Activated CD8-positive, alpha-beta memory T cell treated with anti-CD3 and anti-CD28 coated beads, Interleukin-2, amount 10 ng/mL, durations not matched to agents 7 days and 5 days (primary cell): ENCODE measurements at places on chromosomes 2 and 18. TPM values are rescaled to one million over a fixed set of nuclear protein-coding genes. Genes with fewer than 3 reads are reported as not detected.

- H3K4me3 ChIP-seq: no peak overlapping the region
- no peak for DNase-seq
- peaks cover 10% of the 10 kb centered on the region for H3K4me1 ChIP-seq
- H3K36me3 ChIP-seq: peaks cover 12% of the 10 kb centered on the region
- no peak overlapping the region for H3K27ac ChIP-seq
Measured at GRCh38 chr2:43399515-43400264, 173.3 kb upstream of the ZFP36L2 start.

TEX44 gene
- total RNA-seq: not detected

GRCh38 chr2:192194265-192194865 is 368 bp downstream of the TMEFF2 start:
- peak overlapping the region; percentile 66 for H3K4me3 ChIP-seq
- H3K36me3 ChIP-seq: no peaks in the 10 kb centered on the region
- peak; percentile 41 for DNase-seq
- H3K4me1 ChIP-seq: peaks cover 26% of the 10 kb centered on the region

DNA sequence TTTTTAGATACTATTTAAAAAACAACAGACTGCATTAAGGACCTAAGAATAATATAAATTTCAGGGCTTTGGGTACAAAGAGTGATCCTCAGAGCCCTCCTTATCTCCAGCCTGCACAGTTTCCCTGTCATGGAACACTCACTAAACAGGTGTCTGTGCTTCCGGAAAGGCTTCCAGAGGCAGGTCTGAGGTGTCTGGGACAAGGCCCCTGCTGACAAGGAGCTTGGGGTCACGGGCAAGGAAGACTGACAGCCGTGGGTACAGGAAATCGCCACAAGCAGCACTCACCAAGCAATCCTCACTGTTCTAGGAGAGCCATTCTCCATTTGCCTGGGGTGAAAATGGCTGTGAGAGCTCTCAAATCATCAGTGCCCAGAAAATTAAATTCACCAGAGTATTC is 220.3 kb upstream of the PXDN start:
- no peak for DNase-seq
- no peaks in the 10 kb centered on the region for H3K27me3 ChIP-seq
- no peak overlapping the region for H3K27ac ChIP-seq
- no peaks in the 10 kb centered on the region for H3K36me3 ChIP-seq

PAIP2B gene
- total RNA-seq: 1.5 TPM

DNA sequence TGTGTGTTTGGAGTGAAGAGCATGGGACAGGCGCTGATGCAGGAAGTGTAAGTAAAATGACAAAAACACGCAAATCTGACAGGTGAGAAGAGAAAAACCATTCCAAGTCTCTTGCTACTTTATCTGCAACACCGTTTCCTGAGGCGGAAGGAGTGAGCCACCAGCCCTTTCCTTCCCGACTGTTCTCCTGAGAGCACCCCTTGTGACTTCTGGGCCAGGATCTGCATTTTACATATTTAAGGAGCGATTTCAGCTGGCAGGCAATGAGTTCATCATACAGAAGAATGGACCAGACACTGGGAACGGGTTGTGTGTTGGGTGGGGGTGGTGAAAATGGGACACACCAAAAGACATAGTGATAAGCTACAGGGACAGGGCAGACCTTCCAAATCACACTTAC is 277.3 kb downstream of the TGIF1 start:
- no peaks in the 10 kb centered on the region for H3K36me3 ChIP-seq
- H3K27me3 ChIP-seq: peaks cover 22% of the 10 kb centered on the region
- DNase-seq: no peak
- H3K27ac ChIP-seq: no peak overlapping the region
- no peak overlapping the region for H3K4me3 ChIP-seq
- no peaks in the 10 kb centered on the region for H3K4me1 ChIP-seq

COPS7B gene
- total RNA-seq: 47.3 TPM

- peaks cover 3% of the 10 kb centered on the region for H3K4me1 ChIP-seq
- peaks cover 7% of the 10 kb centered on the region for H3K36me3 ChIP-seq
Measured at GRCh38 chr2:111199840-111200239, 79.1 kb downstream of the BCL2L11 start.

TXNDC2 gene
- total RNA-seq: not detected

- DNase-seq: no peak
- peaks cover 2% of the 10 kb centered on the region for H3K36me3 ChIP-seq
Measured at GRCh38 chr18:34866739-34867138, 156.6 kb downstream of the DTNA start.

- H3K4me3 ChIP-seq: peak overlapping the region; percentile 64
- peaks cover 62% of the 10 kb centered on the region for H3K27me3 ChIP-seq
- no peaks in the 10 kb centered on the region for H3K36me3 ChIP-seq
- no peak overlapping the region for H3K27ac ChIP-seq
Measured at GRCh38 chr2:75560022-75560767, 544 bp downstream of the EVA1A start.

SPP2 gene
- not detected for total RNA-seq

BCL2 gene
- total RNA-seq: 118 TPM

DNA sequence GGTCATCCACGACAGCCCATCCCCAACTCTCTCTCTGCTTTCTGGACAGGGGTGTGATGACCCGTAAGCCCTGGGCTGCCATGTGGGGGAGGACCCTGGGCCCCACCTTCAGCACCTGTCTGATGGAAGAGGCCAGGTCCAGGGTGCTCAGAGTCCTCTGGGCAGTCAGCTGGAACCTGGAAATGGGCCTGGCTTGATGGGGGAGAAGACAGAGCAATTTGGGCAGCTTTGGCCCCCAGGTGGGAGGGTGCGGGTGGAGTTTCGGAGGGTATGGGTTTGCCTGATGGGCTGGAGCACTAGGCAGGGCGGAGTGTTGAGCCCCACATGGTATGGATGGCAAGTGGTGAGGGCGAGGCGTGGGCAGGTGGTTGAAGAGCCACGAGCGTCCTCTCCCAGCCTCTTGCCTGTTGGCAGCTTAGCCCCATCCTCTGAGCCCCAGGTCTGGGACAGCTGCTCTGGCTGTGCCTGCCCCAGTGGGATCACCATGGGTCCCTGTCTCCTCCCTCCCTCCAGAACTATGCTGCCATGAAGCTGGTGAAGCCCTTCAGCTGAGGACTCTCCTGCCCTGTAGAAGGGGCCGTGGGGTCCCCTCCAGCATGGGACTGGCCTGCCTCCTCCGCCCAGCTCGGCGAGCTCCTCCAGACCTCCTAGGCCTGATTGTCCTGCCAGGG is 232.7 kb downstream of the DYSF start:
- H3K27ac ChIP-seq: no peak overlapping the region
- no peaks in the 10 kb centered on the region for H3K36me3 ChIP-seq
- peaks cover 2% of the 10 kb centered on the region for H3K27me3 ChIP-seq

DNA sequence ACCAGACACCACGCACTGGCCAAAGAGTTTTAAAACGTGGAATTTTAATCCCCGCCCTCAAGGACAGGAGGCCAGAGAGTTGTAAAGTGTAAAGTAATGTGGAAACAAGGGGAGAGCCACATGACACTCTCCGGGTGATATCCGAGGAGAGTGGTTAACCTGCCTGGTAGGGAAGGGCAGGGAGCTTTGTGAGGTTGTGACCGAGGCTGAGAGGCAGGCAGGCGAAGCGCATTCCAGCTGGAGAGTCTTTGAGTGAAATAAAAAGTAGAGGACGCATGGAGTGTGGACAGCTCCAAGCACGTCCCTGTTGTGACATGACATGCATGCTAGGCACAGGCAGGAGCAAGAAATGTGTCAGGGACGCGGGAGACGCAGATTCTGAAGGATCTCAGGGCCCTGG is 539.5 kb downstream of the RNF144A start:
- H3K4me3 ChIP-seq: no peak overlapping the region
- peaks cover 41% of the 10 kb centered on the region for H3K4me1 ChIP-seq
- no peaks in the 10 kb centered on the region for H3K27me3 ChIP-seq

- peaks cover 98% of the 10 kb centered on the region for H3K4me1 ChIP-seq
- peak; percentile 87 for DNase-seq
- H3K27ac ChIP-seq: peak overlapping the region; percentile 99
- peaks cover 20% of the 10 kb centered on the region for H3K36me3 ChIP-seq
- peak overlapping the region; percentile 85 for H3K4me3 ChIP-seq
- no peaks in the 10 kb centered on the region for H3K27me3 ChIP-seq
Measured at GRCh38 chr2:230660294-230661060, 52.2 kb upstream of the CAB39 start.

DNA sequence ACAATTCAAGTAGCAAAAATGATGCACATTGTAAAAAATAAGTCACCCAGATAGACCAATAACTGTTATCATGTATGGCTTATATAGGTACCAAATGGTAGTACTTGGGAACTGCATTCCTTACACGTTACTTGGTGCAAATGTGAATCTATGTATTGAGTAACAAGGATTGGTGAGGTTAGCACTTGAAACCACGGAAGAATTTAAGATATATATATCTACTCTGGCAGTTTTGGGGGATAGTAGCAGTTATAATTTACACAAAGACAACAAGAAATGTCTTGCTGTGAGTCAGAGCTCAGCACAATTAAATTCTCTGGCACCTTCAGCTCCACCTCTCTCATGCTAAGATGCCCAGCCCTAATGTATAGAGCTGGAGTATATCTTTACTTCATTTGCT is 359.4 kb upstream of the RAB12 start:
- no peaks in the 10 kb centered on the region for H3K36me3 ChIP-seq
- DNase-seq: no peak
- H3K4me1 ChIP-seq: no peaks in the 10 kb centered on the region
- no peak overlapping the region for H3K4me3 ChIP-seq
- no peak overlapping the region for H3K27ac ChIP-seq
- no peaks in the 10 kb centered on the region for H3K27me3 ChIP-seq

SLC9A4 gene
- total RNA-seq: 0.05 TPM

EMILIN1 gene
- 0.79 TPM for total RNA-seq

DNA sequence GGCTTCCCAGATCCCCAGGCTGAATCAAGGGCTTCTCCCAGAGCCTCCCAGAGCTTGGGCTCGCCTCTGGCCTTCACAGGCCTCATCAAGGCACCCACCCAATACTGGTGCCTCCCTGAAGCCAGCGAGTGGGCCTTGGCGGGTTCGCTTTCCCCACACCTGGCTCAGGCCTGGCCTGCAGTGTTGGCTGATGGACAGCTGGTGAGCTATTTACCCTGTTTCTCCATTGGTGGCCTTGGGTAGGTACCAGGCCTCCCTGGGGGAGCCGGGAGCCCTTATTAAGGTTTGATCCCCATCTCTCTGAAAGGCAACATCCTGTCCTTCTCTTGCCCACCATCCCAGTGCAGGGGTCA is 18.2 kb upstream of the DUSP2 start:
- peaks cover 75% of the 10 kb centered on the region for H3K4me1 ChIP-seq
- no peaks in the 10 kb centered on the region for H3K27me3 ChIP-seq
- H3K27ac ChIP-seq: peak overlapping the region; percentile 96
- H3K36me3 ChIP-seq: peaks cover 7% of the 10 kb centered on the region

DNA sequence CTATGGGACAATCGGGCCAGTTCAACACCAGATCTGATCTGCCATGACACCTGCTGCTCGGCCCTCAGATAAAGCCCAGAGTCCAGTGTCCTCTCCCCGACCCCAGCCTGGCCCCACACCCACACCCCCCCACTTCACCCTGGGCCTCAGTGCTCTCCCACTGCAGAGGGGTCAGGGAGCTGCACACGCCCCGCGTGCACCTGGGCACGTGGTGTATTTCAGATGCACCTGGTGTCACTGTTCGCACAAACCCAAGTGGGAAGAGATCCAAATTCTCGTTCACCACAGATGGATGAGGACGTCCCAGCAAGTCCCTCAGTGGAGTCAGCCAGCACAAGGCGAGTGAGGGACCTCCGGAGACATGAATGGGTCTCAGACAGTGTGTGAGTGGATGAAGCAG is 161.3 kb downstream of the RTP5 start:
- H3K27ac ChIP-seq: no peak overlapping the region
- no peak for DNase-seq
- peaks cover 17% of the 10 kb centered on the region for H3K4me1 ChIP-seq
- peak overlapping the region; percentile 16 for H3K4me3 ChIP-seq

DNA sequence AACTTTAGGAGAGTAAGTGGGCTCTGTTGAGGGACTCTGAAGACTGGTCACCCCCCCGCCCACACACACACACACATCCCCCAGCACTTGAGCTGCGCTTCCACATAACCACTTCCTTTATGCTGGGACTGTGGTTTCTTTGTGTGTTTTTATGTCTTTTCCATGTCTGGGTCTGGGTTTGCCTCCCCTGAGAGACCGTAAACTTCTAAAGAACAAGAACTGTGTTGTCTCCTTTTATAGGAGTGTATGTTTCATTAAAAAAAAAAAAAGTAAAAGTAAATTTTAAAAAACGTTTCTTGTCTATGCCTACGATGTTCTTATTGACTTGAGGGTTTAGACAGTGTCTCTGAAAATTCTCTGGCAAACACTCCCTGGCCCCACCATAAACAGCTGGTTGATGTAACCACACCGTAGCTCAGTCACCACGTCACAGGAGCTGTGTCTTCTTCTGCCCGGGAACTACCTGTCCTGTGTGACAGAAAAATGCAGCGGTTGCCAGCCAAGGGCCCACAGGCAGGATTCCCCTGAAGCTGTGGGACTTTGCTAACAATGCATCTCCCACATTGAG is 68.0 kb downstream of the KLHL29 start:
- no peak overlapping the region for H3K4me3 ChIP-seq
- peaks cover 39% of the 10 kb centered on the region for H3K27me3 ChIP-seq
- H3K27ac ChIP-seq: no peak overlapping the region
- no peak for DNase-seq
- H3K36me3 ChIP-seq: no peaks in the 10 kb centered on the region
- H3K4me1 ChIP-seq: peaks cover 13% of the 10 kb centered on the region

SAG gene
- total RNA-seq: 0.23 TPM

KCNE4 gene
- total RNA-seq: not detected

SLC19A3 gene
- not detected for total RNA-seq

MFSD2B gene
- total RNA-seq: not detected

DNA sequence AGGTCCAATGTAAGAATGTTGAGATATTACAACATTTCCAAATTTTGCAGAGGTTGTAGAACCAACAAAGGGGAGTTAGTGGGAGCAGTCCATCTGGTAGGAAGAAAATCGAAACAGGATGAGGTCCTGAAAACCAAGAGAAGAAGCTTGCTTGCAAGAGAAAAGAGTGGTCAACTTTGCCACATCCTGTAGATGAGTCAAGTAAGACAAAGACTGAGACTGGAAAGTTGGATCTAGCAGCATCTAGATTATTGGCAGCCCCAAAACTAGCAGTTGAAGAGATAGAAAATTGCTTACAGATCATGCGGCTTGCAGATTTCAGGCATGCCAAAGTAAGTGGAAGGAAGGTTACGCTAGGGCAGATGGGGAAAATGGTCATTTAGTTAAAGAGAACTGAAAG is 378.9 kb downstream of the GRB14 start:
- no peak for DNase-seq
- H3K4me3 ChIP-seq: no peak overlapping the region
- H3K4me1 ChIP-seq: no peaks in the 10 kb centered on the region
- no peaks in the 10 kb centered on the region for H3K27me3 ChIP-seq

- no peaks in the 10 kb centered on the region for H3K36me3 ChIP-seq
- H3K4me3 ChIP-seq: no peak overlapping the region
- H3K4me1 ChIP-seq: peaks cover 38% of the 10 kb centered on the region
- peak overlapping the region; percentile 51 for H3K27ac ChIP-seq
- peak; percentile 74 for DNase-seq
Measured at GRCh38 chr18:48227206-48227605, 182.0 kb downstream of the ZBTB7C start.

GRCh38 chr2:230924092-230924469 is 961 bp downstream of the GPR55 start:
- peak overlapping the region; percentile 96 for H3K27ac ChIP-seq
- DNase-seq: no peak
- H3K4me3 ChIP-seq: peak overlapping the region; percentile 83
- H3K27me3 ChIP-seq: peaks cover 9% of the 10 kb centered on the region
